ENCODE measurements at places on chromosomes 16 and 17.

GRCh38 chr16:81520560-81521135 lies 76.0 kb downstream of the CMIP start:
- no peak for DNase-seq

GRCh38 chr17:55466671-55467070 lies 44.6 kb downstream of the SMIM36 start:
- no peak for DNase-seq

- DNase-seq: no peak
Measured at GRCh38 chr17:68053231-68054013, 17.9 kb downstream of the KPNA2 start.

- DNase-seq: no peak
Measured at GRCh38 chr16:71723537-71724319, 773 bp downstream of the PHLPP2 start.

- no peak for DNase-seq
Measured at GRCh38 chr17:62652251-62653001, 25.0 kb downstream of the MRC2 start.

- no peak for DNase-seq
Measured at GRCh38 chr16:51287121-51287755, 136.2 kb upstream of the SALL1 start.

DNA sequence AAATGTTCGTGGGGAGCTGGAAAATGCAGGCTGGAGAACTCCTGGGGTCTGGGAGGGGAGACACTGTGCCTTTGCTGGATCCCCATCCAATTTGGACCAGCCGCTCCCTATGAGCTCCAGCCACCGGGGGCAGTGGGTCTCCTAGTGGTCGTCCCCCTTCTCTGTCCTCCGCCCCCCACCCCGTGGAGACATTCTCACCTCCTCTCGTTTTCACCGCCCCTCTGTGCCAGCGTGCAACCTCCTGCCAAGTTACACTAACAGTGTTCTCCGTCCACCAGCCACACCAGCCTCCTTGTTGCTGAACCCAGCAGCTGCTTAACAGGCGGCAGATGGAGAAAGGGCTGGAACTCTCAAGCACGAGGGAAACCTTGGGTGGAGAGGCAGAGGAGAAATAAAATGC lies 67.4 kb upstream of the SOX9 start:
- no peak for DNase-seq

Data from cortex of kidney (tissue), 1 donor.